ENCODE measurements at places on chromosomes 1 and 21. TPM values are rescaled to one million over a fixed set of nuclear protein-coding genes. Genes with fewer than 3 reads are reported as not detected.

PFKFB2 gene
- 3.2 TPM for total RNA-seq

GRCh38 chr1:172778456-172779455 is 119.9 kb downstream of the FASLG start:
- DNase-seq = no peak

- no peak for DNase-seq
These were observed 133.8 kb downstream of the CAMTA1 start for GRCh38 chr1:6918925-6919511.

DNA sequence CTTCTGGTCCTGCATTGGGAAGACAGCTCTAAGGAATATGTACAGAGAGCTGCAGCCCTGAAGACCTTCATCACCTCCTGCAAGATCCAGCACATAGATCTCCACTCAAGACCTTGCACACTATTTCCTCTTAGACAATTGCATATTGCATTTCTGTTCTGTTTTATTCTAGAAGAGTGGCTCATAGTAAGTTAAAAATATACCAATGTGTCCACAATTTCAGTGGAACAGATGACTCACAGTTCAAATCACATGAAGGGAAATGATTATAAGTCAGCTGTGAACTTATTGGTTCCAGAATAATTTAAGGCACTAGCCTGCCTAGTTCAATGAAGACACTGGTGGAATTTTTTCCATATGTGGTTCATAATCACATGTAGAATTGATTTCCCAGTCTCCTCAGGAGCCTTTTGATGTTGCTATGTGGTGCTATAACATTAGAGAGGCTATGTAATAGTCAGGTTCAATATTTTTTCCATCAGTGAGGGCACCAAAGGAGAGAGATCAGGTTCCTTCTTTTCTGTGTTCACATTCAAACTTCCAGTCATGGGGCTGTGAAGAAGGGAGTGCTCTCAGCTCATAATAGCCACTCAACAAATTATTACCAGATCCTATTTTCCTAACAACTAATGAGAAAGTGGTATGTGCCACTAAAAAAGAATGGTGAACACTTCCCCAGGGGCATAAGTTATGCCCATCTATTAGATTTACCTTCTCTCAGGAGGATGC is 9.8 kb upstream of the AK5 start:
- DNase-seq = no peak

DNA sequence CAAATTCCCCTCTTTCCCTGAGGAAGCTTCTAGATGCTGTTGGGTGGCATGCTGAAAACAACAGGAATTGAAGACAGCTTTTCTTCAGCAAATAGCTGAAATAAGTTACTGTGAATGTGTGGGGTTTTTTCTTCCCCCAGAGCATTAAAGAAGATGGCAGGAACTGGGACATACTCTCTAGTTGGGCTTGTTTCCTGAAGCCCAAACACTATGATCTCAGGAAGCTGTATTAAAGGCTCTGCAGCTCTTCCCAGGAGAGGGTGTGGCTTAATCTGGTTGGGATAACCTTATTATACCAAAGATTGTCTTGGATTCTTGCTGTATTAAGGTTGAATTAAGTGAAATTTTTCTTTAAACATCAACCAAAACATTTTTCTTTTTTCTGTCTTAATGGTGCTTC is 64.9 kb upstream of the LMO4 start:
- DNase-seq = no peak

XCL1 gene
- 3.5 TPM for total RNA-seq

VWA5B1 gene
- 0.13 TPM for total RNA-seq

CHRNB2 gene
- total RNA-seq = not detected

DNA sequence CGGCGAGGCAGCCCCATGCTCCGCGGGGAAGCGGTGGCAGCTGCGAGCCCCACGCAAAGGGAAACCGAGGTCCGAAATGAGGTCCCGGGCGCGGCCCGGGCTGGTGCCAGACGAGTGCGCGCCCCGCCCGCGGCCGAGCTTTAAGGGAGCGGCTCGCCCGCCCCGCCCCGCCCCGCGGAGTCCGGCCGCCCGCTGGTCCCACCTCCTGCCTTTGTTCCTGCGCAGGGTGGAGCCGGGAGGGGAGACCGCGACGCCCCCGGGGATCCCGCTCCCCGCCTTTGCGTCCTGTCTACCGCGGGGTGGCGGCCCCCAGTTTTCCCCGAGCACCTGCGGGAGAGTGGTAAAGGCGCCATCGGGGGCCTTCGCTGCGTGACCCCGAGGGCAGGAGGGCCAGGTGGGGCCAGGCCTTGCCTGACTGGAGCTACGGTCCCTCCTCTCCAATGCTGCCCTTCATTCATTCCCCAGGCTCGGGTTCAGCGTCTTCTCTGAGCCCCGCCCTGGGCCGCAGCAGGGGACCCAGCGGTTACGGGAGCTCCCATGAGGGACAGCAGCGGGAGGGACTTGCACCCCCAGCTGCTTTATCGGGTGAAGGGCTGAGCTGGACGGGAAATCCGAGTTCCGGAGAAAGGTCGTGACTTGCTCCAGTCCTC is at the start of gene HES2:
Gene HES2, minus strand, starts transcription at position 116 of the 650 bp plus-strand sequence. Its CDS starts 99 bp downstream, at position 17.
- no peak for DNase-seq

CACNA1S gene
- total RNA-seq = not detected
